ENCODE measurements at places on chromosomes 3 and 15.

GRCh38 chr3:67083277-67083676 is 85.2 kb downstream of the KBTBD8 start:
- DNase-seq = peak; percentile 34

GRCh38 chr15:71800835-71801745 is 9.3 kb upstream of the NR2E3 start:
- no peak for DNase-seq

DNA sequence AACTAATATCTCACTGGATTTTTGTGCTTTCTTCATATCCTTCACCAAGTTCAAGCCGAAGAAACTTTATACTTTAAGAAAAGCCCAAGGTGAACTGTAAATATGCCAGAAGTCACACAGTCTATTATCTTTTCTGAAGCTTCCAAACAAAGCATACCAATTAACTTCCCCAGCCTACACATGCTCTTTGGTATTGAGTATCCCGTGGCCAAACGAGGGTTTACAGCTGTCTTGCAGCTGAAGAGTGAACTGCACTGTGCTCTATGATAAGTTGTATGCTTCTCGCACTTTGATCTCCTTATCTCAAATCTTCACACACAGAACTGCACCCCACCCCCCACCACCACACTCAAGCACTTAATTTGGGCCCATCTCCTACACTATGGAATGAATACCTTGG is 215.6 kb upstream of the VEPH1 start:
- DNase-seq = no peak

DNA sequence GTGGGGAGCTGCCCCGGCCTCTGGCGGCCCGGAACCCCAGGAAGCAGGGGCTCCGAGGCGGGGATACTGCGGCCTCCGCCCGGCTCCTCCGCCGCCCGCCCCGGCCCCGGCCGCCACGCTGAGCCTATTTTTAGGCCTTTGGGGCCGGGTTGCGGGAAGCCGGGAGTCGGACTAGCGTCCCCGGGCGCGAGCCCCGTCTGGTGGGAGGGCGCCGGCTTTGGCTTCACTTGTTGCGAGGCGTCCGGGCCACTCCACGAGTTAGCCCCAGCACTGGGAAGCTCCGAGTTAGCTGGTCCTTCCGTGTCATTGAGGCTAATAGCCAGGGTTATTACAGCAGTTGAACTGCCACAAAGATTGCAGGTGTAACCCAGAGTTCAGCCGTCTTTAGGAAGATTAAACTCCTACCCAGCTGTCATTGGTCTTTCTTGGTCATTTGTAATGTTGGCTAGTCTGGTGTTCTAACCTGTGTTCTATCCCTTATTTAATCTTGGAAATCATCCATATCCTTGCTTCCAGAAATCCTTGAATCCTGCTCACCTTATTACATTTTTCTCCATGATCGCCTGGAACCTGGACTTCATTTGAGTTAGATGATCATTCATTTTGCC is 791 bp downstream of the GYG1 start:
- peak; percentile 51 for DNase-seq

- DNase-seq = no peak
These were observed 267.3 kb downstream of the LPP start for GRCh38 chr3:188421151-188421821.

DNA sequence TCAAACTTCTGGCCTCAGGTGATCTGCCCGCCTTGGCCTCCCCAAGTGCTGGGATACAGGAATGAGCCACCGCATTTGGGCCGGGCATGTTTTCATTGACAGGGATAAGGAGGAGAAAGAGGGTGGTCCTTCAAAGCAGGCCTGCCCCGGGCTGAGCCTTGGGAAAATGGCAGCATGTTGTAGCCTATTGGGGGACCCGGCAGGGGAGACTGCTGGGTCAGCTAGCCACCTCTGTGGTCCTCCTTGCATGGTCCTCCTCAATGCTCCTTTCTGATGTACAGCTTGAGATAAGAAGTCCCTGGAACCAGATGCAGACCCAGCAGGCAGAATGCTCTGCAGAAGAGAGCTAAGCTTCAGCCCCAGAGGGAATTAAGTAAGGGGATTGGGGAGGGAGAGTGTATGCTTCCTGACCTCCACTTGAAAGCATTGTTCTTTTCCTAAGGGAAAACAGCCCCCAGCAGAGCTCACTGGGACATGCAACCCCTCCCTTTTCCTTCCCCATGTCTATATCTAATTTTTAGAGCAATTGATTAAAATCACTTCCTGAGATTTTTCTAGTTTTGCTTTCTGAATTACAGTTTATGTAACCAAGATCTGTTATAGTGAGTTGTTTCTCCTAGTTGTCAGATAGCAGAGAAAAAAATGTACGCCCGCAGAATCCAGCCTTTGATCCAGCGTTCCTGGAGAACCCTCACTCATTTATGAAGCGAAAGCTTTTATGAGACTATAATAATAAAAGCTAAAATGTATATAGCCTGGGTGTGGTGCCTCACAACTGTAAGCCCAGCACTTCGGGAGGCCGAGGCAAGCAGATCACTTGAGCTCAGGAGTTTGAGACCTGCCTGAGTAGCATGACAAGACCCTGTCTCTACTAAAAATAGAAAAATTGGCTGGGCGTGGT is 48.7 kb upstream of the VILL start:
- no peak for DNase-seq

- DNase-seq = no peak
These were observed 57.1 kb upstream of the FXR1 start for GRCh38 chr3:180855364-180855763.

- DNase-seq = no peak
These were observed 275.6 kb downstream of the XXYLT1 start for GRCh38 chr3:194995334-194995733.

- no peak for DNase-seq
These were observed 144.4 kb upstream of the EPHA3 start for GRCh38 chr3:88963003-88963402.

DNA sequence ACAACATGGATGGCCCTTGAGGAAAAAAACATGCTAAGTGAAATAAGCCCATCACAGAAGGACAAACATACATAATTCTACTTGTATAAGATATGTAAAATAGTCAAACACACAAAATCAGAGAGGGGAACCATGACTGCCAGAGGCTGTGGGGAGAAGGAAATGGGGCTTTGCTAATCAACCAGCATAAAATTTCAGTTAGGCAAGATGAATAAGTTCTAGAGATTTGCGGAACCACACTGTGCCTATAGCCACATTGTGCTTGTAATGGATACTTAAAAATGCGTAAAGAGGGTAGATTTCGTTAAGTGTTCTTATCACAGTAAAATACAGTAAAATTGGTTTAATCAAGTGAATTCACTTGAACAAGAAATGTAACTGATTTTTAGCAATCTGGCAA is 33.7 kb upstream of the SPTBN5 start:
- no peak for DNase-seq

GRCh38 chr3:145490088-145491048 is 670.6 kb downstream of the PLOD2 start:
- DNase-seq = no peak

- DNase-seq = no peak
These were observed 46.8 kb downstream of the SCN5A start for GRCh38 chr3:38602576-38603250.

DNA sequence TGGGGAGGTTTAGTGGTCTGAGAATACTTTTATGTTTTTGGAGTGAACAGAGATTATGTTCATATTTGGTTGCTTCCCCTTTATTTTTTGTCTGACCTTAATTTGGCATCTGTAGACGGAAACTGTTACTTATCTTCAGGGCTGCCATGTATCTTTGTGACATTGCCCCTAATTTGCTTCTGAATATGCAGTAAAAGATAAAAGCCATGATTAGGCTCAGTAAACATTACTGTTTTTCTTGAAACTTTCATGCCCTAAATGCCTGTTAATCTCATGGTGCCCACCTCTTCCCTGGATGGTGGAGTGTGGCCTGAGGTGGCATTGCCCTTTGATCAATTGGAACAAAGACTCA is 106.7 kb downstream of the C3orf70 start:
- no peak for DNase-seq

DNA sequence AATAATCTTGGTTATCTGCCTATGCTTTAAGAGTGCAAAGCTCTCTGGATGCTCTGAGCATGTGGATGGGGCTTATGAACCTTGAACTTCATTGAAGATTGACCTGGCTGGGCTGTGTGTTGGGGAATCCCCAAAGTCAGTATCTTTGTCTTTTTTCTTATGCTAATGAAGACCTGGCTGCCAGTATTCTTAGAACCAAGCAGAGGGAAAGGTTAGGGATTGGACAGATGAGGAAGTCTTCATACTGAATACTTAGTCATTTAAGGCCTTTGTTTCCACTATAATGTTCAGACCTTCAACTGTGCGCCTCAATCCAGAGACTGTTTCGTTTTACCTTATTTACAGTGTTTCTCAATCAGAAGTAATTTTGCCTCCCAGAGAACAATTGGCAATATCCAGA is 42.5 kb upstream of the CMTM7 start:
- no peak for DNase-seq

DNA sequence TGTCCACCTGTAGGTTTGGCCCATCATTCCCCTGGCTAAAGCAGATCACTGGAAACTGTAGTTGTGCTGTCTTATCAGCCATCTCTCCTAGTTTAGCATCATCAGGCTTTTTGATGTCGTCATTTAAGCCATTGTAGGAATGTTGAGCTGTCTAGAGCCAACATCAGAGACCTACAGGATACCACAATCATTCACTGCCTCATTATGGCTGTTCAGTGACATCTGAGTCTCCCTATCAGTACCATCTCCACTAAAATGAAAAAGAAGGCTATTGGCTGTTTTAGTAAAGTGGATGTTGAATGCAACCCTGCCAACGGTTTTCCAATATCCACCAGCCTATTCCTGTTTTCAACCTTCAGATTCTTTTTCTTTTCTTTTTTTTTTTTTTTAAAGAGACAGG is 29.2 kb downstream of the RLBP1 start:
- no peak for DNase-seq

DNA sequence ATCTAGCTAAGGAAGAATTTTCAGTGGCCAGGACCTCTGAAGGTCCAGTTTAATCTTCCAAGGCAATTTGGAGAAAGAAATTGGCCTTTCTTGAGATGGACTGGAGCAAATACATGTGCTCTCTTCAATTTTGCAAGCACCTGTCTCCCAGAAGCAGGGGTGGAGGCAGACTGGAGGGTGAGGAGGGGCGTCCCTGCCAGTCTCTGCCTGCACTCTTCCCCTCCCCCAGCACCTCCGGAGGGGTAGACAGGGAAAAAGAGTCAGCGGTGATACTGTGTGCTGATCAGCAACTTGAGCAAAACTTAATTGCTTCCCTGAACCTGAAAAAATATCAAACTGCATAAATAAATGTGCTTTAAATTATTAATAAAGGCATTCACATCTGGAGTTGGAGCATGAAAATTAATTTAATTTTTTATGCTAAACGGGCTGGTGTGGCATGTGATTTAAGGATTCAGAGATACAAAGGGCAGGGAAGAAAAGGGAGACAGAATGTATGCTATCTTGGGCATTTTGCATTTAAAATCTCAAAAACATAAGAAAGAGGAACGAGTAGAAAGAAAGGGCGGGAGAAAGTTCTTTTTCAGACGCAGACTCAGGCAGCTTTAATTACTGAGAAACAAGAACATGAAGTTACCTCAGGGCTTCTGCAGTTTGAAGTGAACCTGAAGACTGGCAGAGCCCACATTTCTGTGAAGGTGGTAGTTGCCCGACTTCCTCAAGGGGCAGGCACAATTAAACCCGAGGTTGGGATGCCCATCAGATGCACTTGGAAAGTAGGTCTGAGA is 319.7 kb downstream of the UACA start:
- DNase-seq = no peak

DNA sequence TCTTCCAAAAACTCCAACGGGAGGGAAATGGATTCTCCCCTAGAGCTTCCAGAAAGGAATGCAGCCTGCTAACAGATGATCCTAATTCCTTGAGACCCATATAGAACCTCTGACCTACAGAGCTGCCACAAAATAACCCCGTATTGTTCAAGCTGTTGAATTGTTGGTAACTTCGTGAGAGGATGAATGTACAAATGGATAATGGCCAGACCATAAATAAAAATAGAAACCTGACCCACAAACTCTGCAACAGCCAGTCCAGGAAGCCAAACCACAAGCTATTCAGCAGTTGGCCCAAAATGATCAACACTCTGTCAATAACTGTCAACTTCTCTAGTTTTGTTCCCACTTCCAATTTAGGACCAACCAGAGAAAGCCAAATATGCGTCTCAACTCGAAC is 414.0 kb upstream of the ZNF717 start:
- DNase-seq = no peak

GRCh38 chr3:100928638-100929428 is 64.4 kb downstream of the ABI3BP start:
- DNase-seq = no peak

DNA sequence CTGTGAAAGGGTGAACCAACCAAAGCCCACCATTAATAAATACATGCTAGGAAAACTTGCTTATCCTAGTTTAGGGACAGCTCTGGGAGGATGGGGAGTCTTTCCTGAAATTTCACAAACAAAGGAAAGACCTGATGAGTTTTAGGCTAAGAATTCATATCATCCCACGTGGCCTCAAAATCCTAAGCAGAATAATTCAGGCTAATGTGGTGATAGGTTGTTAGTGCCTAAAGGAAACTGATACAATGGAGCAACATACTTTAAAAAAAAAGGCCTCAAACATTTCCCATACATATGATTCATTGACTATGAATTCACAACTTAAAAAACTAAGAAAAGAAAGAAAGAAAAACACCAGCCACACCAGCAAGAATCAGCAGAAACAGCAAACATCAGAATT is 126.9 kb upstream of the CNTN4 start:
- DNase-seq = no peak

- DNase-seq = no peak
These were observed 316.9 kb upstream of the UMPS start for GRCh38 chr3:124413393-124413792.

GRCh38 chr3:118406562-118406961 is 628.1 kb downstream of the IGSF11 start:
- DNase-seq = no peak

GRCh38 chr3:128482175-128482574 is 10.8 kb downstream of the GATA2 start:
- DNase-seq = no peak

GRCh38 chr3:126745760-126746394 is 41.8 kb downstream of the CHCHD6 start:
- DNase-seq = no peak

- DNase-seq = peak; percentile 51
These were observed 77.1 kb downstream of the WDR76 start for GRCh38 chr15:43903864-43904290.

- DNase-seq = no peak
These were observed 33.4 kb downstream of the EIF3J start for GRCh38 chr15:44570361-44570760.

DNA sequence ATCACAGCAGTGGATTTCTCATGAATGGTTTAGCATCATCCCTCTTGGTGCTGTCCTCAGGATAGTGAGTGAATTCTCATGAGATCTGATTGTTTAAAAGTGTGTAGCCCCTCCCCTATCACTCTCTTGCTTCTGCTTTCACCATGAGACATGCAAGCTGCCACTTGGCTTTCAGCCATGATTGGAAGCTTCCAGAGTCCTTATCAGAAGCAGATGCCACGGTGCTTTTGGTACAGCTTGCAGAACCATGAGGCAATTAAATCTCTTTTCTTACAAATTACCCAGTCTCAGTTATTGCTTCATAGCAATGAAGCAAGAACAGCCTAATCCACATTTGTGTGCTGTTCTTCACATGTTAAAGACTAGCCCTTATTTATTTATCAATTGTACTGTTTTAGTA is 495.2 kb upstream of the EPHA6 start:
- no peak for DNase-seq

- no peak for DNase-seq
These were observed 361.9 kb downstream of the CLSTN2 start for GRCh38 chr3:140296796-140297352.

- no peak for DNase-seq
These were observed 125.1 kb downstream of the SQOR start for GRCh38 chr15:45759936-45760335.

All from activated CD4-positive, CD25-positive, alpha-beta regulatory T cell treated with anti-CD3 and anti-CD28 coated beads, Interleukin-2, amount 50 U/mL, for 72 hours (primary cell).